Dermis lymphatic vessel endothelial cell (primary cell): ENCODE measurements at places on chromosomes 2 and 18. TPM values are rescaled to one million over a fixed set of nuclear protein-coding genes. Genes with fewer than 3 reads are reported as not detected.

Gene ZNG1B
- total RNA-seq = 23.2 and 27.6 TPM in 2 replicates

Gene DTNA
- total RNA-seq = 0.26 and 0.76 TPM in 2 replicates

Gene ADRA2B
- 0.09 TPM in 1 of 2 replicates, not detected in the other for total RNA-seq

Gene CTAGE1
- total RNA-seq = not detected in 2 replicates

Gene RND3
- total RNA-seq = 13.4 and 14.9 TPM in 2 replicates

Gene OSR1
- 0.54 and 1.5 TPM in 2 replicates for total RNA-seq
